ENCODE measurements at places on chromosomes 5 and 9.

DNA sequence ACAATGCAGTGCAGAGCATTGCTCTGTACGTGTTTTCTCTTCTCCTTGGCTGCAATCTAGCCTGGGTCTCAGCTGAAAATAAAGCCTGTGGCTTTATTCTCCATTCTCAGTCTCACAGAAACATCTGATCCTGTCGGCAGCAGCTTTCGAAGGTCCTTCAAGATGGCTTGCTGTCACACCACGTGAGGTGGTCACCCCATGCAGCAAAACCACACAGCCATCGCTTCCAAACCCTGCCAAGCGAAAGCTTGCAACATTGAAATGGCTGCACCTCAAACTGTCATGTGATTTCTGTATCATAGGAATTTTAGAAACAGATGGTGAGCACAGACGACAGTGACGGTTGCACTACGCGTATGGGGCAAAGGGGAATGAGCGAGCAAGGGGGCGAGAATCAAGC lies 98.5 kb upstream of the SMARCA2 start:
- no peak for DNase-seq

DNA sequence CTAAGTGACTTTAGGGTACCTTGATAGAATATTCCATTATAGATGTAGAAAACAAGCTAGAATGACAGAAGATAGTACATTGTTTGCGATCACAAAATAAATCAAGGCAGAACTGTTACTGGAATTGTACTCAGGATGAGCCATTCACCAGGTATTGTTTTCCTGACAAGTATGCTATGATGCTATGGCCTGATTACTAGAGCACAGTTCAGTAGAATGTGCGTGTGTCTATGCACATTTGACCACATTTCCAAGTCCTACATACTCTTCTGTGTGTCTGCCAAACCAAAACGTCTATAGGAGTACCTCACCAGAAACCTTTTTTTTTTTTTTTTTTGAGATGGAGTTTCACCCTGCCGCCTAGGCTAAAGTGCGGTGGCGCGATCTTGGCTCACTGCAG lies 43.3 kb upstream of the CDC42SE2 start:
- no peak for DNase-seq

- DNase-seq = no peak
Measured at GRCh38 chr5:167167191-167167795, 1124.2 kb upstream of the WWC1 start.

DNA sequence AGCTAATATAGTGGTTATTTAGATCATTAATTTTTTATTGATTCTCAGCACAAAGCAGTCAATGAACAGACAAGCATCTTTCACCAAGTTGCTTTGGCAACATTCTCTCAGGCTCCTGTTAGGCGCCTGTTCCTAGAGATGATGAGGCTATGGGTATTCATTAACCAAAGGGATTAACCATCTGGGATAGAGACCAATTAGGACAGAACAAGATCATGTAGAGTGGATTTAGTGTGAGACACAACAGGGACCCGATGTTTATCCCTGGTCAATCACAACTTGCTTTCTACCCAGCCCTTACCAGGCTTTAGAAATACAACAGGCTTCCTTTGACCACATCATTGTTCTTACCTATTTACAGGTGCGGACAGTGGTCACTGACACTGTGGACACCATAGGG lies 82.2 kb downstream of the PJA2 start:
- no peak for DNase-seq

DNA sequence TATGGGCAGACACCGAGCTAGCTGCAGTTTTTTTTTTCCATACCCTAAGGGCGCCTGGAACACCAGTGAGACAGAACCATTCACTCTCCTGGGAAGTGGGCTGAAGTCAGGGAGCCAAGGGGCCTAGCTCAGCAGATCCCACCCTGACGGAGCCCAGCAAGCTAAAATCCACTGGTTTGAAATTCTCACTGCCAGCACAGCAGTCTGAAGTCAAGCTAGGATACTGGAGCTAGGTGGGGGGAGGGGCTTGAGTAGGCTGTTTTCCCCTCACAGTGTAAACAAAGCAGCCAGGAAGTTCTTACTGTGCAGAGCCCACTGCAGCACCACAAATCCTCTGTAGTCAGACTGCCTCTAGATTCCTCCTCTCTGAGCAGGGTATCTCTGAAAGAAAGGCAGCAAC lies 151.7 kb upstream of the HCN1 start:
- no peak for DNase-seq

DNA sequence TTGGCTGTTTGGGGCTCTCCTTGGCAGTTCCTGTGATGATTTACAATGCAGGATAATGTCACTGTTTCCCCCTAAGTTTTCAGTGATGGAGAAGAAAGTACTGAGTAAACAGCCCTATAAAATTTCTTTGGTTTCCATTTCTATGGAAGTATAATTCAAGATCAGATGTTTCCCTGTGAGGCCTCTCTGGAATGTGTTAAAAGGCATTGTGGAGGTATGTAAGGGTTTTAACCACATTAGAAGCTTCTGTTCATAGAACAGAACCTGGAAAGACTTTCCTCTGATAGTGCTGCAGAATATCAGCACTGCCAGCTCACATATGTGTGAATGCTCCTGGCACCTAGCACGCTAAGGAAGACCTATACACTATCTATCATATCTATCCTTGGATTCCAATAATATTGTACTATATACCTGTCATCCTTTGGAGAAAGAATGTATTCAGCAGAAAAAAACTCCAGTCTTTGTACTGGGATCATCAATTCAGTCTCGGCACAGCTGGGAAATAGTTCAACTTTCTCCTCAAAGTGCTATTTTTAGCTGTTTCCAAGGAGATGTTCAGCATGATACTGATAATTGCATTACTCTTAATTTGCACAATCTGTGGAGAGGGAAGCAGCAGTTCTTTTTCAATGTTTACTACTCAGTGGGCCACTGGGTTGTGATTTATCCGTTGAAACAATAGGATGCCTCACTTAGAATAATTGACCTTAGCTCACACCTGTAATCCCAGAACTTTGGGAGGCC lies 21.9 kb downstream of the TTC1 start:
- no peak for DNase-seq

GRCh38 chr5:17443333-17444130 lies 54.5 kb upstream of the TAF11L2 start:
- no peak for DNase-seq

DNA sequence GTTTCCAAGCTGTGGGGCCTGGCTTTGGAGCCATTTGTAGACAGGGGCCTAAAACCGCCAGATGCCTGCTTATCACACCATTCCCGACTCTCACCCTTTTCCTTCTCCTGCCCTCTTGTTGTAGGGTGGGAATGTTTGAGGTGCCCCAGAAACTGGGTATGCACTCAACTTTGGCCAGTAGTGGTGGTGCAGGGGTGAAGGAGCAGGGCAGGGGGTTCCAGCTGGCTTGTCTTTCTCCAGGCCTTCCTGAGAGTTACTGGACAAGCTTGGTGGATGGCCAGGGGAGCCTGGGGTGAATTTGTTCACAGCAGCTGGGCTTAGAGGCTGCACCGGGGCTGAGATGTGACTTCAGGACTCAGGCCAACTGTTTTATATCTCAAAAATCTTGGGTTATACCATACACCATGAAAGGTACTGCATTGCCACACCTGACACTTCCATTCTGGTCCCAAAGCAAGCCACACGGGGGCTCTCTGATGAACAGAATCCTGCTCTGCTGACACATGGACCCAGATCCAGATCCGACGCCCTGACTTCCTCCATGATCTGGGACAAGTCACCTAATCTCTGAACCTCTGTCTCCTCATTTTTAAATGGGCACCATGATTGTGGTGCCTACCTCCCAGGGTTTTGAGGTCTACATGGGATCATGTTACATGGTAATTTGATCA lies 62.1 kb downstream of the DAB2IP start:
- no peak for DNase-seq

GRCh38 chr5:17089690-17090089 lies 127.7 kb upstream of the BASP1 start:
- DNase-seq = no peak

GRCh38 chr9:137029058-137029936 lies 1.3 kb upstream of the ABCA2 start:
- DNase-seq = peak; percentile 54

DNA sequence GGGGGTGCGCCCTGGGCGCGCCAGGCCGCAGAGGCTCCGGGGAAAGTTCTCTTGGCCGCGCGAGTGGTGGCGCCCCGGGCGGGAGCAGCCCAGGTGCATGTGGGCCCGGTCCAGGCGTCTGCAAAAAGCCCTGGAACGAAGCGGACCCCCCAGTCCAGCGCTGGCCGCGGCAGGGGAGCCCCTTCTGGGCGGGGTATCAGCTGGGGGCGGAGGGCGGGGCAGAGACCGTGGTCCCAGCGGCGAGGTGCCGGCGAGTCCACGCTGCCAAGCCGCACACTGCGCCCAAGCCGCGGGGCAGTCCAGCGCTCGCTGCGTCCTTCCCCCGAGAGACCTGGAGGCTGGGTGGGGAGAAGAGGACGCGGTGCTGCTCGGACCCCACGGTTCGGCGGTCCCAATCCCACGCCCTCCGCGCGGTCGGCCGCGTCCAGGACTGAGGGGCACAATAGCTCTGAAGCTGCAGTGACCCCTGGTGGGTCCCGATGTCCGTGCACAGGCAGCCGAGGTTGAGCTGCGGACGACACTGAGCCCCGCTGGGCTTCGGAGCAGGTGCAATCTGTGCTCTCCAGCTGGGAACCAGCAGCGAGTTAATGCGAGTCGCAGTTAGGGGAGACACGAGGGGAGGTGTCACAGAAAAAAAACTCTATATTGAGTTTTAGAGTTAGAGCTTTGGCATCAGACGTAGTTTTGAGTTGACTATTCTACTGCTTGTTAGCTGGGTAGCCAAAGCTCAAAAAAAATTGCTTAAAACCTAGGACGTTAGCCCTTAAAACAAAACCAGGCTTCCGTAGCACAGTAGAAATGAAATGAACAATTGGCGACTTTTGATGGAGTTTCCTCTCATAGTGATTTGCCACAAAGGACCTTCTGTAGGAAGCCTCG lies 1.1 kb upstream of the EPB41L4A start:
- DNase-seq = no peak

DNA sequence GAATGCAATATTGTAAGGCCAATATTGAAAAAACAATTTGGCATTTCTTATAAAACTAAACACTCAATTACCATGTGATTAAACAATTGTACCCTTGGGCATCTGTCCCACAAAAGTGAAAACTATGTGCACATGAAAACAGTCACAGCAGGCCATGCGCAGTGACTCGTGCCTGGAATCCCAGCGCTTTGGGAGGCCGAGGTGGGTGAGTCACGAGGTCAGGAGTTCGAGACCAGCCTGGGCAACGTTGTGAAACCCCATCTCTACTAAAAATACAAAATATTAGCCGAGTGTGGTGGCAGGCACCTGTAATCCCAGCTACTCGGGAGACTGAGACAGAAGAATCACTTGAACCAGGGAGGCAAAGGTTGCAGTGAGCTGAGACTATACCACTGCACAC lies 343.7 kb downstream of the DMRTA1 start:
- no peak for DNase-seq

GRCh38 chr9:130711469-130711868 lies 17.9 kb downstream of the EXOSC2 start:
- no peak for DNase-seq

- DNase-seq = no peak
Measured at GRCh38 chr5:66138637-66139317, 5.3 kb upstream of the SREK1 start.

- no peak for DNase-seq
Measured at GRCh38 chr5:37121027-37121426, 128.1 kb downstream of the CPLANE1 start.

GRCh38 chr5:74413403-74414048 lies 227.0 kb downstream of the ENC1 start:
- no peak for DNase-seq

GRCh38 chr9:78707080-78707479 lies 410.2 kb downstream of the PSAT1 start:
- DNase-seq = no peak

DNA sequence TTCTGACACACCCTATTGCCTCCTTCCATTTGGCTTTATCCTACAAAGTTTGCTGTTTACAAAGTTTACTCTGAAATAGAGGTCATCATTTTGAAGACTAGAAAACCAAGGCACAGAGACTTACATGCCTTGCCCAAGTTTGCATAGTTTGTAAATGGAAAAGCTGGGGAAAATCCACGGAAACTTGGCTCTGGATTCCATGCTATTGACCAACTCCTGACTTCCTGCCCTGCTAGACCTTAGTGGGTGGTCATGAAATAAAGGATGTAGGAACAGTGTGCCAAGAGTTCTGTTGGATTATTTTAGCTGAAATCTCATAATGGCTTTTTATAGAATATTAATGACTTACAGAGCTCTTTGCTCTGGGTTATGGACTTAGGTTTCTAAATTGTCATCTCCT lies 69.5 kb downstream of the GRIA1 start:
- no peak for DNase-seq

GRCh38 chr5:81482595-81482994 lies 88.7 kb upstream of the ACOT12 start:
- DNase-seq = no peak

GRCh38 chr5:113025596-113025995 lies 49.0 kb downstream of the DCP2 start:
- DNase-seq = no peak

DNA sequence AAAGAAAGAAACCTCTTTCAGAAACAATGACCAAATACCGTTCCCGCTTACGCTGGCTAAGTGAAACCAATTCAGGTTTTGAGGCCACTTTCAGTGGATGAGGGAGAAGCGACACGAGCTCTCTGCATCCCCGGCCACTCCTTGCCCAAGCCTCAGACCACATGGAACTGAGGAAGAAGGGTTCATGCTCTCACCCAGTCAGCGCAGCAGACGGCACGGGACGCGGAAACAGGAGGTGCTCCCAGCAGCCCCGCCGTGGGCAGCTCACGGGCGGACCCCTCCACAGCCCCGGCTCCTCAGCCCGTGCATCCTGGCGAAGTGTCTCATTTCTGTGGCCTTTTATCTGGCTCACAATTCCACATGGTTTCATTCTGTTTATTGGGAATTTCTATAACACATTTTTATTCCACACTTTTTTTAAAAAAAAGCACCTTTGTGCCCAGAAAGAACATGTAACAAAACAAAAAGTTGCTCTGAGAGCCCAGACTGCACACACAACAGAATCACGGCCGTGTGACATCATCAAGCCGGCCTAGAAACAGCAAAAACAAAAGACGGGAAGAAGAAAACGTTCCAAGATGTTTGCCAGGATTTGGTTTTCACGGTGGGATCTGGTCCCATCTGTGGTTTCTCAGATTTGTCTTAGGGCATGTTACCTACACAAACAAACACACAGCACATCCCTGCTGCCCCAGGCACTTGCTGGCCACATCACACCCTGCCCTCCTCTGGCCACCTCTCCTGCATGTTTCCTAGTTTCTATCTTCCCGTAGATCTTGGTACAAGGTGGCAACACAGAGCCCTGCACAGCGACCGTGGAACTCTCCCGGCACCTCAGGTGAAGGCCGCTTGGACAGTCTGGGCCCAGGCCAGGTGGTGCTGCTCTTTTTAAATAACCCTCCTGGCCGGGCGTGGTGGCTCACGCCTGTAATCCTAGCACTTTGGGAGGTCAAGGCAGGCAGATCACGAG lies 16.2 kb downstream of the QSOX2 start:
- no peak for DNase-seq

DNA sequence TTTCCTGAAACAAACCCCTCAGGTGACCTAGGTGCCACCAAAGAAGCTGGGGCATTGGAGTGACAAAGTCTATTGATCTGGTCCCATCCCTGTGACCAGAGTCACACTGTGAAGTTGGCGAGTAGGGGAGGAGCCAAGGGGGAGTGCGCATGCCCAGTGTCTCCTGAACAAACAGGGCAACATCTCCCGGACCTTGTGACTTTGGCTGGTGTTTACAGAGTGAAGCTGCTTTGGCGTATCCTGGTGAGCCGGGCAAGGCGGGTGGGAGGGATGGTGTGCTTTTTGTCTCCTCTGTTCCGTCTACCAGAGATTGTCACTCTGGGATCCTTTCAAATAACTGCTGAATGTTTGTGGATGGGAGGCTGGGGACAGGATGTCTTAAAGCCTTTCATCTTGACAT lies 204.5 kb downstream of the HSPA4 start:
- no peak for DNase-seq

GRCh38 chr5:36418152-36418979 lies 116.7 kb upstream of the RANBP3L start:
- DNase-seq = no peak
